Dermis blood vessel endothelial cell (primary cell): ENCODE measurements at places on chromosomes 5 and 9.

- no peak for DNase-seq
These were observed 24.2 kb upstream of the ZNF618 start for GRCh38 chr9:113851873-113852272.

DNA sequence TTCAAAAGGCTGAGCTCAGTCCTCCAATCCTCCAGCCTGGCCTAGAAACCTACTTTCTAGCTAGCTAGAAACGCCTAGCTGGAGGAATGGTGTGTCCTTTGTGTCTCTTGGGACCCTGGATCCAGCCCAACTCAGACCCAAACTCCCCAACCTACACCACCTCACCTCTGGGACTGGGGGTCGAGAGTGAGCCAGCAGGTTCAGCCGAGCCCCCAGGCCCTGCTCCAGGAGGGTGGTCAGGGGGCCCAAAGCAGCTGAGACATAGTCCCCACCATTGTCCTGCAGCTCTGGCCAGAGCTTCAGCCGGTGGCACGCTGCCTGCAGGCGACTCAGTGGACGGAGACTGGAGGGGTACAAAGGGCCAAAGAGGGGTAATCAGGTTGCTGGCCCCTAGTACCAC, 6.2 kb downstream of the NOL6 start:
- DNase-seq: no peak

GRCh38 chr5:178199581-178200434, 4.5 kb upstream of the HNRNPAB start:
- DNase-seq: no peak

DNA sequence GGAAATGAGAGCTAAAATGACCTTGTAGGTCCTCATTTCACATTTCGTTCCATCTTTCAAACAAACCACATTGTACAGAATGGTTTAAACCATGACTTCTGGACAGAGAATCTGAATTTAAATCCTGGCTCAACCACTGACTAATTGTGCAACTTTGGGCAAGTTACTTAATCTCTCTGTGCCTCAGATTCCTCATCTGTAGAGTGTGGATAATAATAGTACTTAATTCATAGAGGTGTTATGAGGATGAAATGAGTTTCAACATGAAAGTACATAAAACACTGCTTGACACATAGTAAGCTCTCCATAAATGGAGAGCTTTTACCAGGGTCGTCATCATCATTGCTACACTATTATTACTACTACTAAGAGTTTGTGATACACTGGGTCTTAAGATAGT, 46.3 kb upstream of the FOXE1 start:
- no peak for DNase-seq

GRCh38 chr9:114286146-114286679, 36.7 kb upstream of the ORM1 start:
- no peak for DNase-seq

GRCh38 chr5:111719773-111720172, 37.2 kb downstream of the NREP start:
- DNase-seq: no peak

GRCh38 chr5:3905521-3905920, 309.9 kb downstream of the IRX1 start:
- no peak for DNase-seq

DNA sequence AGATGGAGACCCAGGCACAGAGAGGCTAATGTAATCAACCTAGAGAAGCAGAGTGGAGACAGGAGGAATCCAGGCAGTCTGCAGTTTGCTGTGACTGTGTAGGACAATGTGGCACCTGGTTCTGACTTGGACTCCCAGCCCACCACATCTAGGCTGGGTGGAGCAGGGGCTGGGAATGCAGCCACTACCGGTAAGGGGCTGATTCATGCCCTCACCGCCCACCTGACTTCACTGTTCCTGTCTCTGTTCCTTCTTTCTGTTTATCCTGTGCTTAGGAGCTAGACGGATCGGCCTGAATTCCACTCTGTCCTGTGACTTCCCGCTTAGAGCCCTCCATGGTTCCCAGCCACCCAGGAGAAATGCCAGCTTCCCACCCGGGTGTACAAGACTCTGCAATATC, 2.6 kb downstream of the PDLIM4 start:
- DNase-seq: peak; percentile 56

- no peak for DNase-seq
These were observed 147.6 kb downstream of the ALDH1A1 start for GRCh38 chr9:72805238-72805637.

- DNase-seq: peak; percentile 81
These were observed 331.2 kb upstream of the DAB2 start for GRCh38 chr5:39755986-39756385.

DNA sequence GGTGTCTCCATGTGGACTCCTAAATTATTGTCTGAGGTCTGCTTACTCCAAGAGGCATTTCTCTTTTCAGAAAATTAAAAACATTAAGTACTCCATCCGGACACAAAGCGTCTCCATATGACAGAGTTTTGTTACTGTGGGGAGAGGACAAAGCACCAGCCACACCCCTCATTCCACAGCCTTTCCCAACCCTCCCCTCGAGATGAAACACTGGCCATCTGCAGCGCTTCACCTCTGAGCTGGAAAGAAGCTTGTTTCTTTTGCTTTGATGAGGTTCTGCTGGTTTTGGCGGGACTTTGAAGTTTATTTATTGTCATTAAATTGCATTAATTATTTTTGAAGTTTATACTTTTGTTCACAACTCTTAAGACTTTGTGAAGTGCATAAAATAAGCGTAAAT, 27.6 kb upstream of the NKD2 start:
- peak; percentile 21 for DNase-seq

- DNase-seq: no peak
These were observed 16.8 kb upstream of the PHYKPL start for GRCh38 chr5:178249191-178249989.

DNA sequence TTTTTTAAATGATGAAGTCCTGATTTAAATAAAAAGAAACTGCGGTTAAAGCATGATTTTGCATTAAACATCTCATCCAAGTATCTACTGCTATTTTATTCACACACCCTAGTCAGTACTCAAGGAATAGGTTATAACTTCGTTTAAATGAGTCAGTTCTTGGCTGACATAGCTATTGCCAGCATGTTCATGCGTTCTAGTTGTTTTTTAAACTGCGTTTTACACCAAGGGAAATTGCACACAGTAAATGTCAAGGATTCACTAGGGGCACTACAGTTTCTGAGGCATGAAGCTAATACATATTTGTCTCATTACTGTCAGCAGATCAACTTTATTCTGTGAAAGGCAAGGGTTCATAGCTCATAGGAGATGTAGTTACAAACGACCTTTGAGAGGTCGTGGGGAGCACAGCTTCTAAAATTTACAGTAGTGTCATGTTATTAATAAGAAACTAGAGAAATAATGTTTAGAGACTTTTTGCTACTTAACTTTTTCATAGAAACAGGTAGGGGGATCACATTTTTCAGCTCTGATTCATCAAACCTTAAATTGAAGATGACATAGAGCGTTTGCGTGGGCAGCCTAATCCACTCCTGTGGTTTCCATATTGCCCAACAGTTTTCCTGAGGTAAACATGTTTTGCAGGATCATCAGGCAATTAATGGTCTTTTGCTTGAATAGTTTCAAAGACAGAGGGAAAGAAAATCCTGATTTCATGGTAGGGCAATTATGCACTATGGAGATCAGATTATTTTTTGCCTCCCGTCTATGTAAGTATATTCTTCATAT, 2222.7 kb upstream of the WWC1 start:
- DNase-seq: no peak

- DNase-seq: no peak
These were observed 108.3 kb upstream of the GNA14 start for GRCh38 chr9:77756449-77756848.

- peak; percentile 62 for DNase-seq
These were observed 27.7 kb downstream of the DUSP1 start for GRCh38 chr5:172743112-172743959.

- peak; percentile 20 for DNase-seq
These were observed 1.7 kb downstream of the ENDOG start for GRCh38 chr9:128819716-128820664.

DNA sequence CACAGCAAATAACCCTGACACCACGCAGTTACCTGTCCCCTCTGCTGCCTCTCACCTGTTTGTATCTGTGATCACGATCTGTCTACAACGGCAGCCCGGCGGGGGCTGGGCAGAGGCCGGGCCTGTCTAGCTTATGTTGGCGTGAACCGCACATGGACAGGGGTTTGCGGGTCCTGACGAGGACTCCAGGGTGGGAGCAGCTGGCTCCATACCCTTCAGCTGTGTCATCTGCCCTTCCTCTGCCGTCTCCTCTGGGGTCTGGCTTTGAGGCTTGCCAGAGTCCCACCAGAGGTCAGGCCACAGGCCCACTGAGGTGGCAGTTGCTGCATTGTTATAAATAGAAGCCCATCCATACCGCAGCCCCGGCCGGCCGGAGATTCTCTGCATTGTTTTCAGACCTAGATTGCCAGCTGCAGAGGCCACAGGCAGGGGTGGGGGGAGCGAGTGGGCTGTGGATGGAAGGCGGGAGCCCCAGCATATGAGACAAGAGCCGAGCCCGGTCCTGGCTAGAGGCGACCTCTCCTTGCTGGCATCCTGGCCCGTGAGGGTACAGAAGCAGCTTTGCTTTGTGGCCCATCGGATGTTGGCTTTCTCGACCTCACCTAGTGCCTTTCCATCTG, 37.8 kb downstream of the FAM78A start:
- DNase-seq: peak; percentile 84

GRCh38 chr5:35919191-35919590, 19.2 kb downstream of the CAPSL start:
- DNase-seq: no peak

- no peak for DNase-seq
These were observed 57.8 kb upstream of the TRPM3 start for GRCh38 chr9:71179183-71179582.

DNA sequence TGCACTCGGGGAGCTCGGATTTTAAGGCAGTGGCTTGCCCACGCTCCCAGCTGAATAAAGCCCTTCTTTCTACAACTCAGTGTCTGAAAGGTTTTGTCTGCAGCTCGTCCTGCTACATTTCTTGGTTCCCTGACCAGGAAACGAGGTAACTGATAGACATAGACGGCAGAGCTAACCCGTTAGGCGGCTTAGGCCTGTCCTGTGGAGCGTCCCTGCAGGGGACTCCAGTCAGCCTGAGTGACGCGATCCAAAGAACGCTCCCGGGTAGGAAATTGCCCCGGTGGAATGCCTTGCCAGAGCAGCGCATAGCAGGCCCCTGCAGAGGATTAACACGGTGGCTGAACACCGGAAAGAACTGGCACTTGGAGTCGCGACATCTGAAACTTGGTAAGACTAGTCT, 1.8 kb upstream of the SELENOP start:
- DNase-seq: no peak

DNA sequence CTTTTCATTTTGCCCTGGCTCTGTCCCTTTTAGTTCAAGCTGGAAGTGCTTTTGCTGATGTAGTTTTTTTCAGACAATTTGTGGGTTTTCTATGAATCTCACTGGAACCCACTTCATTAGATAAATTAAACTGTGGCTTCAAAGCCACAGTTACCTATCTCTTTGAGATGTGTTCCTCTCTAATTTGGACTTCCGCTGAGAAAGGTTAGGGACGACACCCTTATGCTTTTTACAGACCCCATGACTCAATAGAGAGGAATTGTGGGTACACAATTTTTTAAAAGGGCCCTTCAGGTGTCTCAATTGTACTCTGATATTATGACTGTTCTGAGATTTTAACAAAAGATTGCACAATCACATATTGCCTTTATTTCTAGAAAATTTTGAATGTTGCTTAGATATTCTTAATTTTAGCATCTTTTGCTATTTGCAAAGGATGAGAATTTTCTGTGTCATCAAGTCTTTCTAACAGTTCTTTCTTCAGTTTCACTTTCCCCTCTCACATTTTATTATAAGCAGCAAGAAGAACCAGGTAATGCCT, 110.6 kb downstream of the GADD45G start:
- DNase-seq: no peak

DNA sequence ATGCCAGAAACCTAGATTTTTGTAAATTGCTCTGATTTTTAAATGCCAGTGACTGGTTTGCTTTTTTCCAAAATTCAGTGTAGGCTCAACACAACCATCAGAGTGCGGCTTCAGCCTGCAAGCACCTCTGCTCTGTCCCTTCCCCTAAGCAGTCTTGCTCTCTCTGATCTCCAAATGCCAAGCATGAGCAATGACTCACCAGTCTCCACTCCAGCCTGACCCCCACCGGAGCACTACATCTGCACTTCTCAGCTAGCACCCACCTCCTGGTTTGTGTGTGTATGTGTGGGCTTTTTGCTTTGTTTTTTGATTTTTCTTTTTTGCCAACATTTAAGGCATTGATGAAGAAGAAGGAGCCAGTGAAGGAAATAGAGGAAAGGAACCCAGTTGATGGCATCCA, 61.4 kb upstream of the ADRA1B start:
- DNase-seq: no peak

- DNase-seq: peak; percentile 60
These were observed at the start of gene RASGRF2 for GRCh38 chr5:80959768-80960442. Gene RASGRF2 (plus strand): TSS chr5:80960363. CDS start chr5:80960739, 376 bp downstream.

- DNase-seq: peak; percentile 90
These were observed 10.6 kb downstream of the MTAP start for GRCh38 chr9:21812946-21813568.

DNA sequence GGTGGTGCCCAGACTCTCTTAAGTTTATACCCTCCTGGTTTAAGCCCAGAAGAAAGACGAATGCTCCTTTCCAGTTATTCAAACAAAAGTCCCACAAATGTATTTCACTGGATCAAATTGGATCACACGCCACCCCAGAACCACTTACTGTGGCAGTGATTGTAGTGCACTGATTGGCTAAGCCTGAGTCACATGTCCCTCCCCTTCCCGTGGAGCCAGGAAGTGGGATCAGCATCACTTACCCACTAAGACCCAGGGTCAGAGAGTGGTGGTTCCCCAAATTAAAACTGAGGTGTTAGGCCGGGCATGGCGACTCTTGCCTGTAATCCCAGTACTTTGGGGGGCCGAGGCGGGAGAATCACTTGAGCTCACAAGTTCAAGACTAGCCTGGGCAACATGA, 29.5 kb upstream of the CCDC180 start:
- DNase-seq: no peak

GRCh38 chr9:76887951-76888350, 18.0 kb downstream of the PRUNE2 start:
- DNase-seq: no peak

GRCh38 chr5:23468658-23469057, 38.8 kb upstream of the PRDM9 start:
- DNase-seq: no peak

GRCh38 chr9:122116040-122116439, 22.9 kb upstream of the TTLL11 start:
- DNase-seq: no peak

DNA sequence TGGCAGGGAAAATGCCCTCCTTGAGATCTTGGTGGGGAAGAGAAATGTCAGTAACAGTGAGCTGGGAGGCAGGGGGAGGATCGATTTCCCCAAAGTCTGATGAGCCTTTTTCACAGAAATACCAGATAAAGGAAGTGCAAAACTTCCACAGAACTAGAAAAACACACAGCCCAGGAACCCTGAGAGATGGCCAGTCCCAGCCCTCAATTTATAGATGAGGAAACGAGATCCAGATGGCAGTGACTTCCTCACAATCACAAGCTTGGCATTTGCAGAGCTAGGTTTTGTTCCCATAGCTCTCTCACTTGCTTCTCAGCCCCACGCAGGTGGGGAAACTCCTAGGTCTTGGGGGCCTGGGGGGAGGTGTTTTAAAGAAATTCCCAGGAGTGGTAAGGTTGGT, 3.8 kb upstream of the GGTA1 start:
- no peak for DNase-seq

- DNase-seq: no peak
These were observed 40.7 kb downstream of the ACOT12 start for GRCh38 chr5:81353189-81353588.

- DNase-seq: no peak
These were observed 266.0 kb upstream of the TRIM32 start for GRCh38 chr9:116420993-116421538.
